Muscle of leg (tissue), 16 donors: ENCODE measurements at places on chromosomes 13 and 19. TPM values are rescaled to one million over a fixed set of nuclear protein-coding genes. Genes with fewer than 3 reads are reported as not detected.

Gene OVOL3
- polyA plus RNA-seq, result not detected

Gene CEACAM3
- polyA plus RNA-seq, result not detected

Gene TMEM190
- not detected for polyA plus RNA-seq

Gene LRRC25
- 2.1 TPM for polyA plus RNA-seq

Gene SPTBN4
- polyA plus RNA-seq, result 0.60 TPM

Gene FAM124A
- polyA plus RNA-seq, result 1.4 TPM

Gene SELENOV
- polyA plus RNA-seq, result not detected

Gene KLK8
- polyA plus RNA-seq, result not detected

Gene ZNF256
- polyA plus RNA-seq, result 5.8 TPM

Gene TNNT1
- polyA plus RNA-seq, result 597 TPM

Gene SMIM24
- 0.30 TPM for polyA plus RNA-seq

Gene CGB2
- not detected for polyA plus RNA-seq
